ENCODE measurements at places on chromosomes 11 and 22.

GRCh38 chr11:108734956-108735559, 70.2 kb downstream of the DDX10 start:
- no peak for DNase-seq

- DNase-seq: no peak
Observed at GRCh38 chr11:67248653-67249052, 17.6 kb upstream of the GRK2 start.

DNA sequence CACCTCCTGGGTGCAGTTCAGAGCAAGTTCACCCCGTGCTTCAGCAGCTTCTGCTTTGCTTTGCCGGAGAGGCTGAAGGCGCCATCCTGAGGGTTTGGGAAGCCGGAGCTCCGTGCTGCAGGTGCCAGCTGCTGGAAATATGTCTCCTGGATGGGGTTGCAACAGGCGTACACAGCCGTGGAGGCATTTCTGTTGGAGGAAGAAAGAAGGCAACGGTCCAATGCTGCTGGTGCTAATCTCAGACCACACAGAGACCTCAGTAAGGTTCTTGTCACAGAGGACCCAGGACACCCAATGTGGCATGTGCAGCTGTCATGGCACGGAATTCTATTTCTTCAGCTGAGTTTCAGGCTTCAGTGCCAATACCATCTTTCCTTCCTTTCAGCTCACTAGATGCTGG, 24.2 kb downstream of the ASPHD2 start:
- no peak for DNase-seq

DNA sequence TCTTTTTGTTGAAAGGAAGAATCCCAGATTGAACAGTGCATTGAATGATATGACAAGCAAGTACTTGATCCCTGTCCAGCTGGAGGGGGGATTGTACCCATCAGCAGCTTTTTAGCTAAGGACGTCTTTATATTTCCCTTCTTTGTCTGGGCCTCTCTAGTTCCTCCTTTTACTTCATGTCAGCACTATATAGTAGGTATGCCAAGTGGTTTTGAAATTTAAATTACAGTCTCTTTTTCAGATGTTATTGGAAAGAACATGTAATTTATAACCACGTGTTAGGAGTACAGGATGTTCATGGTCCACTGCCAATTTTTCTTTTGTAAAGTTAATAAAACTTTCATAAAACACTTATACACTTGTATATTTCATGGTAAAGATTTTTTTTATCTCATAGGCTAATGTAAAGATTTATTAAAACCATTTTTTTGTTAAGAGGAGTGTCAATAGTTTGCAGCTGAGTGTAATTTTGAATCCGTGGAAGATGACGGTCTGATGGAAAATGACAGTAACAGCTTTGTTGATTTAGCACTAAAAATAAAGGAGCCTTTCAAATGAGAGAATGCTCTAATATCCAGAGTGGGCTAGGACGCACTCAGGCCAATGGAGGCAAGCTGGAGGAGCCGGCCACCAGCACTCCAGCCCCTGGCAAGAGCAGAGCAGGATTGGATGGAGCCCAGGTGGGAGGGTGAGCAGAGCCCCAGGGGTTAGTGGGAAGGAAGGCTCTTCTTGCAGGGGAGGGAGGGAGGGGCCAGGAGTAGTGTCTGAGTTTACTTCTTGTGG, 488.3 kb downstream of the INSC start:
- DNase-seq: no peak

DNA sequence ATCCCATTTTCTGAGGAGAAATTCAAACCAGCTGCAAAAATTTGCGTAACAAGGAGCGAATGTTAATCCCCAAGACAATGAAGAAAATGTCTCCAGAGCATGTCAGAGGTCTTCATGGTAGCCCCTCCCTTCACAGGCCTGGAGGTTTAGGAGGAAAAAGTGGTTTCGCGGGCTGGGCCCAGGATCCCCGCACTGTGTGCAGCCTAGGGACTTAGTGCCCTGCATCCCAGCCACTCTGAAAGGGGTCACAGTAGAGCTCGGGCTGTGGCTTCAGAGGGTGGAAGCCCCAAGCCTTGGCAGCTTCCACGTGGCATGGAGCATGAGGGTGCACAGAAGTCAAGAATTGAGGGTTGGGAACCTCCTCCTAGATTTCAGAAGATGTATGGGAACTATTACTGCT, 87.4 kb downstream of the BRD1 start:
- DNase-seq: no peak

DNA sequence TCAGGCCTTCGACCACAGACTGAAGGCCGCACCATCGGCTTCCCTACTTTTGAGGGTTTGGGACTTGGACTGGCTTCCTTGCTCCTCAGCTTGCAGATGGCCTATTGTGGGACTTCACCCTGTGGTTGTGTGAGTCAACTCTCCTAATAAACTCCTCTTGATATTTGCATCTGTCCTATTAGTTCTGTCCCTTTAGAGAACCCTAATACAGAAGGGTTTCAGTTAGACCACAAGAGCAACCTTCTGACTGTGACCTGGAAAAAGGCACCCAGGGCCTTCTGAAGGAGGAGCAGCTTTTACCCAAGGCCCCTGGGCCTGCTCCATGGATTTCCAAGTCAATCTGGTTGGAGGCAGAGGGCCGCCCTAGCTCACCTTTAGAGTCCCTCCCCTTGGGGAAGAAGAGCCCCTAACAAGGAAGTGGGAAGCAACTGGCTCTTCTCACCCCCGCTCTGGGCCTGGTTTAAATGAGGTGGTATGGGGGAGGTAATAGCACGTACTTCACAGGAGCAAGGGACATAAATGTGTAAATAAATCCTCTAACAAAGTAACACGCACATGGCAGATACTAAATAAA, 11.2 kb upstream of the CHST1 start:
- no peak for DNase-seq

- no peak for DNase-seq
Observed at GRCh38 chr11:8870411-8871170, 40.4 kb upstream of the AKIP1 start.

DNA sequence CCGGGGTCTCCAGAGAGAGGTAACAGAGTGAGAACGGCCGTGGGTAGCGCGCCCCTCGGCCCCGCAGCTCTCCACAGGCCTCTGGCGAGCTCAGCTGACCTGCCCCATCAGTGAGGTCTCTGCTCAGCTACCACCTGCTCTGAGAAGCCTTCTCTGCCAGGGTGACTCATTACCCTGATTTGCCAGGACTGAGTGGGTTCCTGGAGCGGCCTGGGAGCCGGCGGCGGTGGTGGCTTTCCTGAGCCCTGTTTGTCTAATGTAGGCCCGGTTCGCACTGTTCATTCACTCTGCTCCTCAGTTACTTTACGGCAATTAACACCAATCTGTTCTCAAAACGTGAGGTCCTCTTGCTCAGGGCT, 351.0 kb upstream of the B3GAT1 start:
- no peak for DNase-seq

- no peak for DNase-seq
Observed at GRCh38 chr11:44564670-44565210, 723 bp upstream of the CD82 start.

- no peak for DNase-seq
Observed at GRCh38 chr11:65355776-65356393, 1.3 kb downstream of the TIGD3 start.

GRCh38 chr11:111107501-111107900, 138.0 kb upstream of the POU2AF2 start:
- DNase-seq: no peak

GRCh38 chr11:132576706-132577105, 955.6 kb downstream of the OPCML start:
- DNase-seq: no peak

DNA sequence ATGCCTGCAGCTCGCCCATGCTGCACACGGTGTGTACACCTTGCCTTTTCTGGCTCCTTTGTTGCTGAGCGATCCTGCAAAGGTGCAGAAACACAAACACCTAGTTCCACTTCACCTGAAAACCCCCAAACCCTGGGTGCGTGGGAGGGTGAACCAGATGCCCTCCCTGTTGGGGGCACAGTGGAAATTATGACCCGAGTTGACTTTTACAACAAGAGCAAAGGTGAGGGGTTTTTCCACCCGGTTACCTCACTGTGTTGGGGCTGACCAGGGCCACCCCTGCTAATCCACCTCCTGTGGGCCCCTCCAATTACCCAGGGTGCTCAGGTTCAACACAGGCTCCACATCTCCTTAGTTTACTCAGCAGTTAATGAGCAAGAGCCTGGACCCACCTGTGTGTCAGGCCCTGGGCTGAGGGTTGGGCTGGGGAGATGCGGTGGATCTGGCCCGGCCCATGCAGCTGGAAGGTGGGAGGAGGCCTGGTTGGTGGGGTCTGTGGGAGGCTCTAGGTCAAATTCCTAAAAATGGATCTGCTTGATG, 42.1 kb downstream of the LRRC32 start:
- peak; percentile 34 for DNase-seq

DNA sequence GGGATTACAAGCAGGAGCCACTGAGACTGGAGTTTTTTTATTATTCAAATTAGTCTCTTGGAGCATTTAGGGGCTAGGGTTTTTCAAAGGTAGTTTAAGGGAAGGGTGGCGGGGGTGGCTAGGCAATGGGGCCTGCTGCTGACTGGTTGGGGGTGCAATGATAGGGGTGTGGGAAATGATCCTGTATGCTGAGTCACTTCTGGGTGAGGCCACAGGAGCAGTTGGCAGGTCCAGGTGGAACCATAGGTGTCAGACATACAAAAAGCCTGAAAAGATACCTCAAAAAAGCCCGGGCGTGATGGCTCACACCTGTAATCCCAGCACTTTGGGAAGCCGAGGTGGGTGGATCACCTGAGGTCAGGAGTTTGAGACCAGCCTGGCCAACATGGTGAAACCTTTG, 13.7 kb downstream of the MTFP1 start:
- no peak for DNase-seq

DNA sequence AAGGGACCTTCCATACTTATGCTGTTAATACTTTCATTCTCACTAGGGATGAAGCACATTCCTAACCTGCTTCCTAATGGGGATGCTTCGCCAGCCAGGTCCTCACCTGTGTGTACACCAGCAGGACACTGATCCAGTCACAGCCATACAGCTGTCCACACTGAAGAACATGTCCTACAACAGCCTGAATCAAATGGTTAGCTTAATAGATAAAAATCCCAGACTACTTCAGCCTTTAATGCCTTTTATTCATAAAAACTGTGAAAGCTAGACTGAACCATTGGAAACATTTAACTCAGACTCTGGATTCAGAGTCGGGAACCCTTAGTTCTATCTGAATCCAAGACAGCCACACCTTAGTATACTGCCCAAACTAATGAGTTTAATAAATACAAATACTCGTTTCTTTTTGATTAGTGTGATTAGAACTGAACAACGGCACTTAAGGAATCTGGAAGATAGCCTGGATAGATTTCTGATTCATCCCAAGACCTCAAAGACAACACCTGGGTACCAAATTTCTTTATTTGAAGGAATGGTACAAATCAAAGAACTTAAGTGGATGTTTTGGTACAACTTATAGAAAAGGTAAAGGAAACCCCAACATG, 3.3 kb downstream of the FTH1 start:
- DNase-seq: no peak

DNA sequence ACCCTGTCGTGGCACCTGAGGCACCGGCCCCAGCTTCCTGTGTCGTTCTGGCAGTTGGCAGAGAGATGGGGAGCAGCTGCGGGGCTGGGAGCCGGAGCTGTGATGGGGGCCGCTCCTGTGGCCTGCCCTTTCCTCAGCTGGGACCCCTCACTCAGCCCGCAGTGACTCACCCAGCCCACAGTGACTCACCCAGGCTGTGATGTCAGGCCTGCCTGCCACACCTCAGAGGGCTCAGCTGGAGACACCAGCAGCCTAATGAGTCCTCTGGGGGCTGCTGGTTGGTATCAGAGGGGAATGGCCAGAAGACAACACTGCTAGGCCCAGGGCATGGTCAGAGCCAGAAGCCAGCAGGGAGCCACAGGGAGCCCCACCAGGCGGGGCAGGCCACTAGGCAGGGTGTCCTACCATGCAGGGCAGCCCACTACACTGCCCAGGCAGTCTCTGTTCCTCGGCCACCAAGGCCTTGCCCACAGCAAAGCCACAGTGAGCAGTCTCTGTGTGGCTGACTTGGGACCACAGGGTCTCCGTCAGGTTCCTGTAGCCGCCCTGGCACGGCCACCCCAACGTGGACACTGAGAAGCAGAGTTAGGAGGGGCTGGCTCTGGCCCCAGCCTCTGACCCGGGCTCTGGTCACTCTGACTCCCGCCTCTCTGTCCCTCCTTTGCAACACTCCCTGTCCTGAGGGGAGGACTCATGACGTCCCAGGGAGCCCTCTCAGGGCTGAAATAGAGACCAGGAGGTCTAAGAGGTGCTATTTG, 4.2 kb upstream of the FXYD2 start:
- DNase-seq: peak; percentile 93

- DNase-seq: no peak
Observed at GRCh38 chr22:49751966-49752597, 75.6 kb downstream of the BRD1 start.

DNA sequence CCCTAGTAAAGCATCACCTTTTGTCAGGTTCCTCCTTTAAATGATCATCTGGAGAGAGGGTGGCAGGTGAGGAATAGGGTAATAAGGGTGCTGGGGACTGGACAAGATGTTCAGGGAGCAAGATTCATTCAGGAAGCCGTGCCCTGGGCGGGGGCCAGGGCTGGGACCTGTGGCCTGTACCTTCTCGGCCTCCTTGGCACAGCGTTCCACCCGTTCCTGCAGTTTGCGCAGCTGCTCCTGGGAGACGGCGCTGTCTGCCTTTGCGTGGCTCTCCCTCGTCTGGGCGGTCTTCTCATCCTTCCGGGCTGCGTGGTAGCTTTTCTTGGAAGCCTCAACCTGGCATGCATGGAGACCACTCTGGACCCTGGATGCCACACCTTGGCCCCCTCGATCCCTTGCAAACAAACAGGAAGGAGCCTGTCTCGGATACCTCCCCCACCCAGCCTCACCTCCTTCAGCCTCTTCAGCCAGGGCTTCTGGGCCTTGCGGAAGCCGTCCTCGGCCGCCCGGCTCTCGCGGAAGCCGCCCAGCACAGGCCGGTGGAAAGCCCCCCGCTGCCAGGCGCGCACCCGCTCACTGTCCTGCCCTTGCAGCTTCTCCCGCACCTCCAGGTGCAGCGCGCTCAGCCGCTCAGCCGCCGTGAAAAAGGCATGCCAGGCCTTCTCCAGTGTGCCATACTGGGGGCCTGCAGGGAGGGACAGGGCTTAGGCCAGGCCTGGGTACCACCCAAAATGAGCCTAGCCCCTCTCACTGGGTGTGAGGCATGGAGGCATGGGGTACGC, 3.5 kb upstream of the ARFGAP2 start:
- DNase-seq: no peak

DNA sequence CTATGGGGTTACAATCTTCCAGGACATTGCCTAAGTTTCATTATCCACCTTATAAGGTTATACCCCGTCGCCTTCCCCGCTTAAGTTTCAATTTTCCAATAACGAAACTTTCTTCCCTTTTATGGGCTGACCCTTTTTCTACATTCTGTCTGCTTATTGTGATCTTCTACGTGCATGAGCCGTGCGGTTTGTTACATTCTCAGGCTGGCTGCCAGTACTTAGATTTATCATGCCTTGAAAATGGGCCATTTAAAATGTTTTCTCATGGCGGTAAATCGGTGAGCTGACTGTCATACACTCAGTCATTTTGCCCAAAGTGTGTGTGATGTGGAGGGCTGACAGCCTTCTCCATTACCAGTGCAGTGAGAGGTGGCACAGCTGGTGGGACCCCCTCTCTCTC, 23.3 kb downstream of the DGCR6L start:
- no peak for DNase-seq

- no peak for DNase-seq
Observed at GRCh38 chr11:115126515-115127208, 377.6 kb downstream of the CADM1 start.
